Fibroblast of skin of right biceps (primary cell): ENCODE measurements at places on chromosomes 5 and 9.

DNA sequence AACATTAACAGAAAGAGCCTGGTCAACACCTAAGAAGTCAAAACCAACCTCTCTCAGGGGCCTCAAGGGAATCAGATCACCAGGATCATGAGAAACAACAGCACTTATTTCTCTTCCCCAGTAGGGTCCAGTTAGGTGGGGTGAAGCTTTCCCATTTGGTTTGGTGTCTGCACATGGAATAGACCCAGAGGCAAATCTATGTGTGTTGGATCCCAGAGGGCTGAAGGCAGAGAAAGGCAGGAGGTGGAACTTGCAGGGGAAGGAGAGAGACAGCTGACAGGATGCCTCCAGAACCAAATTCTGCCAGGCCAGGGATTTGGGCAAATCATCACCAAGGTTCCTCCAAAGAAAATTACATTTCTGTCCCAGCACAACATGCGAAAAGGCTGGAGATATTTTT, 104.8 kb upstream of the SPOCK1 start:
- no peak for DNase-seq

DNA sequence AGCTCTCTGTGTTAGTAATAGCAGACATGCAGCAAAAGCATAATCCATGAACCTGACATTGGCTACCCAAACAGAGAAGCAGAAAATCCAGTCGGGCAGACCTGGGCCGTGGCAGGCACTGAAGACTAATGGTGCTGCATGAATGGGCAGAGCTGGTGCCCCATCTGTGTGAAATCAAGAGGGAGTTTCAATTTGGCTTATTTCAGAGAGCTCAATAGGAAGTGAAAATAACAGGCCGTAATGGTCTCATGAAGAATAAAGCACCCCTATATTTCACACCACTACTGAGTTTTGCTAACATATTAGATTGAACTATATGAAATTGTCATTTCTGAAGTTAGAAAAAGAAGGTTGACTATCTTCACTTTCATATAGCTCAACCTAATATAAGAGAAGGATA, 149.7 kb downstream of the ENC1 start:
- DNase-seq: no peak

- DNase-seq: no peak
Measured at GRCh38 chr5:148790545-148791333, 35.7 kb upstream of the ADRB2 start.

DNA sequence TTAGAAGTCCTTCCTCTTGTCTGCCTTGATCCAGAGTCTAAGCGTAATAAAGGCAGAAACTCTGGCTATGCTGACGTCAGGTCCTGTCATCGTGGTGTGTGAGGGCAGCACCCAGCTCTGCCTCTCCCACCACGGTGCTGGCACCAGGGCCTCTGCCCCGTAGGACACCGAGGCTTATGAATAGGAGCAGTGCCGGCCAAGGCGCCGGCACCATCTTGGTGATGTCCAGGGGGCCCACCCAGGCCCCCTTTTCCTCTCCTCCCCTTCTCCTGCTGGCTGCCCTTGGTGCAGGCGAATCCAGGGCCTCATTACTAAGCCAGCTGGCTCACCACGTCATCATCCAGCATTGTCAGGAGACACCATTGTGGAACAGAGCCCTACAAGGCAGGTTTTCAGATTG, 252.3 kb downstream of the FANCC start:
- DNase-seq: no peak
